ENCODE measurements at places on chromosomes 1 and 21.

GRCh38 chr1:157773493-157774350, 3.2 kb downstream of the FCRL2 start:
- H3K4me3 ChIP-seq: no peak overlapping the region
- H3K36me3 ChIP-seq: no peaks in the 10 kb centered on the region
- no peak for DNase-seq
- peaks cover 22% of the 10 kb centered on the region for H3K27me3 ChIP-seq
- no peaks in the 10 kb centered on the region for H3K4me1 ChIP-seq

DNA sequence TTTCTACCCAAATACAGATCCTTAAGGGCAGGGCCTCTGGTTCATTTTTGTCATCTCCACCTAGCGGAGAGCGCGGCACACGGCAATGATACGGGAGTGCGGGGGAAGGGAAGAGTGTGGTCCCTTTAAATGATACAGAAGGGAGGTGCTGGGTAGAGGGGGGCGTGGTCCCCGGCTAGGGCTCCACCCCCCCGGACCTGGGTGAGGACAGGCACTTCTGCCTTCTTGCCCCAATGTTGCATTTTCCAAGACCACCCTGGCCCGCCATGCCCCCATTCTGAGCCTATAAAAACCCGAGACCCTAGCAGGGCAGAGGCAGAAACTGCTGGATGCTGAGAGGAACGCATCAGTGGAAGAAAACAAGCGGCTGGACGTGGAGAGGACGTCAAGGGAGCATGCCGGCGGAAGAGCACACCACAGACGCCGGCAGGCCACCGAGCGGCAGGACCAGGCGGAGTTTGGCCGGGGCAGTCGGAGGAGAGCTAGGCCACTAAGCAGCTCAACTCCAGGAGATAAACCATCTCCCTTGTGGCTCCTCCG, 30.0 kb downstream of the LRRC3 start:
- H3K4me3 ChIP-seq: peak overlapping the region; percentile 96
- no peaks in the 10 kb centered on the region for H3K27me3 ChIP-seq
- H3K27ac ChIP-seq: peak overlapping the region; percentile 54
- H3K4me1 ChIP-seq: peaks cover 11% of the 10 kb centered on the region

GRCh38 chr1:205324781-205325180, 3.2 kb upstream of the NUAK2 start:
- peak overlapping the region; percentile 80 for H3K4me3 ChIP-seq
- H3K27ac ChIP-seq: peak overlapping the region; percentile 14
- H3K27me3 ChIP-seq: no peaks in the 10 kb centered on the region
- peaks cover 32% of the 10 kb centered on the region for H3K4me1 ChIP-seq
- no peak for DNase-seq

DNA sequence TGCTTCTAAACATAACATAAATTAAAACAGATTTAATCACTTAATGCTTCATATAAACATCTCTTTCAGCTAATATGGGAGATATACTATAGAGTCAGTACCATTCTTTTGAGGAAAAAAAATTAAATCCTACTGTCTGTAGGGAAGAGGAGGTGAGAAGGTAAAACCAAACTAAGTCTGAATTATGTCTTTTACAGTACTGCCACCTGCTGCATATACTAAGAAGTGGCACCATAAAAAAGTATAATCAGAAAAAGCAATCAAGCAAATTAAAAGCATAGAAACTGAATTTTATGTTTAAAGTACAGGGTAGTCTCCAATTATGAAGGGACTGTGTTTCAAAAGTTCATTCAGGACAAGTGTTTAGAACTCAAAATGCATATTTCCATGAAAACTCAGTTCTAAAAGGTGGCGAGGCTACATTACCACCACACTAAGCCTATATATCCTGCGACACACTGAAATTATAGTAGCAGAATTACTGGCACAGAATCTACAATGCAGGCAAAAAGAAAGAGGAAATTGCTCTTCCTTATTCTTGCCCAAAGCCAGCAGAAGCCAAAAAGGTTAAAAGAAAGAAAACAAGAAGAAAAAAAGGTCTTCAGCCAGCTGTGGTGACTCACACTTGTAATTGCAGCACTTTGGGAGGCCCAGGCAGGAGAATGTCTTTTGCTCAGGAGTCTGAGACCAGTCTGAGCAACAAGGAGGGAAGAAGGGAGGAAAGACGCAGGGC, 9.0 kb downstream of the NSL1 start:
- H3K36me3 ChIP-seq: peaks cover 25% of the 10 kb centered on the region
- no peaks in the 10 kb centered on the region for H3K4me1 ChIP-seq
- DNase-seq: no peak
- no peak overlapping the region for H3K27ac ChIP-seq
- peak overlapping the region; percentile 52 for H3K4me3 ChIP-seq

- H3K36me3 ChIP-seq: no peaks in the 10 kb centered on the region
- H3K4me1 ChIP-seq: no peaks in the 10 kb centered on the region
- no peak for DNase-seq
- H3K27me3 ChIP-seq: peaks cover 6% of the 10 kb centered on the region
Observed at GRCh38 chr21:29979043-29979442, 39.2 kb upstream of the GRIK1 start.

- H3K27ac ChIP-seq: no peak overlapping the region
- H3K27me3 ChIP-seq: no peaks in the 10 kb centered on the region
- no peak for DNase-seq
Observed at GRCh38 chr1:42674682-42675081, 7.5 kb upstream of the YBX1 start.

GRCh38 chr1:173014160-173014559, 36.6 kb downstream of the TNFSF18 start:
- H3K4me3 ChIP-seq: no peak overlapping the region
- H3K36me3 ChIP-seq: no peaks in the 10 kb centered on the region
- no peaks in the 10 kb centered on the region for H3K27me3 ChIP-seq
- no peak for DNase-seq
- no peak overlapping the region for H3K27ac ChIP-seq

- peaks cover 20% of the 10 kb centered on the region for H3K36me3 ChIP-seq
- DNase-seq: no peak
- H3K4me1 ChIP-seq: peaks cover 15% of the 10 kb centered on the region
- no peak overlapping the region for H3K4me3 ChIP-seq
- no peaks in the 10 kb centered on the region for H3K27me3 ChIP-seq
- H3K27ac ChIP-seq: no peak overlapping the region
Observed at GRCh38 chr21:25871566-25871965, 136.8 kb downstream of the GABPA start.

GRCh38 chr1:220700556-220701179, 10.5 kb downstream of the C1orf115 start:
- no peaks in the 10 kb centered on the region for H3K36me3 ChIP-seq
- H3K4me1 ChIP-seq: peaks cover 9% of the 10 kb centered on the region
- no peaks in the 10 kb centered on the region for H3K27me3 ChIP-seq
- no peak overlapping the region for H3K27ac ChIP-seq

GRCh38 chr1:205271277-205271676, 43.5 kb downstream of the TMCC2 start:
- no peak for DNase-seq
- no peak overlapping the region for H3K27ac ChIP-seq
- peaks cover 37% of the 10 kb centered on the region for H3K4me1 ChIP-seq
- no peaks in the 10 kb centered on the region for H3K27me3 ChIP-seq

- DNase-seq: no peak
- no peaks in the 10 kb centered on the region for H3K36me3 ChIP-seq
- no peak overlapping the region for H3K4me3 ChIP-seq
- H3K27me3 ChIP-seq: peaks cover 15% of the 10 kb centered on the region
- H3K27ac ChIP-seq: no peak overlapping the region
Observed at GRCh38 chr1:25055324-25055780, 125.3 kb upstream of the RUNX3 start.

GRCh38 chr1:167209044-167209443, 11.6 kb upstream of the POU2F1 start:
- H3K36me3 ChIP-seq: peaks cover 10% of the 10 kb centered on the region
- no peaks in the 10 kb centered on the region for H3K27me3 ChIP-seq

DNA sequence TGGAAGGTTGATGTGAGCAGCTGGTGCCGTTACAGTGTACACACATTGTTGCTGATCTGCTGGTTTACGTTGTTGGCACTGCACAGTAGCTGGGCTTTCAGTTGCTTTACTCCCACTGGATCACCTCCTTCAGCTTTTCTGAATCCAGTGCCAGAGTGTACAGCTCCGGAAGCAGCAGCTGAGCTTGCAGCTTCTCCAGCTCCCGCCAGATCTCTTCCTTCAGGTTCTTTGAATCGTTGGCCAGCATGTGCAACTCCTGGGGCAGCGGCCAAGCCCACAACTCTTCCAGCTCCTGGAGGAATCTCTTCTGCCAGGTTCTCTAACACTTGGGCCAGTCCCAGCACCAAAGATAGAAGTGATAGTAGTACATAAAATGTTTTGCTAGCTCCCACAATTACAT, 149.7 kb upstream of the RRP15 start:
- H3K27me3 ChIP-seq: no peaks in the 10 kb centered on the region
- DNase-seq: no peak
- no peak overlapping the region for H3K27ac ChIP-seq
- H3K4me3 ChIP-seq: no peak overlapping the region
- H3K4me1 ChIP-seq: no peaks in the 10 kb centered on the region

GRCh38 chr1:65398083-65398482, 22.4 kb upstream of the LEPR start:
- no peak overlapping the region for H3K27ac ChIP-seq
- DNase-seq: no peak
- H3K4me1 ChIP-seq: no peaks in the 10 kb centered on the region
- H3K27me3 ChIP-seq: no peaks in the 10 kb centered on the region

DNA sequence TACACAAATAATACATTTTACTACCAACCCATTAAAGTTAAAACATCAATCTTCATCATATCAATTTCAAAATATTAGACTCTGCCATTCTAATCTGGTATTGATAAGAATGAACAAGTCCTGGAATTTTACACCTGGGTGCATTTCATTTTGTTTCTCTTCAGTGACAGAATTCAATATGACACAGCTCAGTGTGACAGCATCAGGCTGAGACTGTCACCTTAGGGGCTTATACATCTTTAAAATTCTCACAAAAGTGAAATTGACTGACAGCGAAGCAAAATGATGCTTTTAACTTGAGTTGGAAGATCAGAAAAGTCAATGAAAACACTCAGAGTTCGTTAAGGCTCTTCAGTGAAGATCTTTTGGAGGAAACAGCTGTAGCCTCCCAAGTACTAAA, 213.0 kb downstream of the DAB1 start:
- DNase-seq: no peak
- no peaks in the 10 kb centered on the region for H3K27me3 ChIP-seq
- H3K36me3 ChIP-seq: peaks cover 2% of the 10 kb centered on the region
- peaks cover 41% of the 10 kb centered on the region for H3K4me1 ChIP-seq
- H3K27ac ChIP-seq: no peak overlapping the region
- no peak overlapping the region for H3K4me3 ChIP-seq

DNA sequence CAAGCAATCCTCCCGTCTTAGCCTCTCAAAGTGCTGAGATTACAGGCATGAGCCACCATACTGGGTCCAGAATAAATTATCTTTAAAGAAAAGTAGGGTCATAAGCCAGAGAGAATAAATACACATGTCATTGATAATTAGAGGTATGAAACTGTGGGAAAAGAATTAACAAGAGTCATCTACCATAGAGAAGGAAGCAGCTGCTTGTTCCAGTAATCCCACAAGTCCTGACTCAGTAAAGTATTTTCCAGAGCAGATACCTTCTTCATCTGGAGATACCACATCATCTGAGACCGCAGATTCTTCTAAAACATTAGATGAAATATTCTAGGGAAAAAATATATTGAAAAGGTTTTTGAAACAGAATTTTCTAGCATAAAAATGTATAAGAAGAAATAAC, 55.7 kb downstream of the USP1 start:
- H3K4me1 ChIP-seq: no peaks in the 10 kb centered on the region
- DNase-seq: no peak
- H3K4me3 ChIP-seq: no peak overlapping the region
- peaks cover 9% of the 10 kb centered on the region for H3K36me3 ChIP-seq
- H3K27me3 ChIP-seq: no peaks in the 10 kb centered on the region
- H3K27ac ChIP-seq: no peak overlapping the region

DNA sequence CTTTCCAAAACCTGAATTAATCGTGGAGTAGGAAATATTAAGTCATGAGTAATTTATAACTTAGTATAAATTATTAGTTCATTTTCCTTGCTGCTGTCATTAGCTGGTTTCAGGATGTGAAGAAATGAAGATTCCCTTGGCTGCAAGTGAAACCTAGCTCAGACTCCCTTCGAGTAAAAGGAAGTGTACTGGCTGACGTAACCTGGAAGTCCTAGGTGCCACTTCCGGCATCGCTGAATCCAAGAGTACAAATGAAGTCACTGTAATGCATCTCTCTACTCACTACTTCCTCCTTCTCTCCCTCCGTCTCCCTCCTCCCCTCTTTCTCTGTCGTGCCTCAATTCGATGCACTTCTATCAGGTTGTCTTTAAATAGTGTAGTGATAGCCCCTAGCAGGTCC, 28.8 kb downstream of the ZP4 start:
- H3K4me3 ChIP-seq: no peak overlapping the region
- DNase-seq: no peak
- H3K4me1 ChIP-seq: peaks cover 8% of the 10 kb centered on the region
- no peaks in the 10 kb centered on the region for H3K27me3 ChIP-seq
- no peak overlapping the region for H3K27ac ChIP-seq

DNA sequence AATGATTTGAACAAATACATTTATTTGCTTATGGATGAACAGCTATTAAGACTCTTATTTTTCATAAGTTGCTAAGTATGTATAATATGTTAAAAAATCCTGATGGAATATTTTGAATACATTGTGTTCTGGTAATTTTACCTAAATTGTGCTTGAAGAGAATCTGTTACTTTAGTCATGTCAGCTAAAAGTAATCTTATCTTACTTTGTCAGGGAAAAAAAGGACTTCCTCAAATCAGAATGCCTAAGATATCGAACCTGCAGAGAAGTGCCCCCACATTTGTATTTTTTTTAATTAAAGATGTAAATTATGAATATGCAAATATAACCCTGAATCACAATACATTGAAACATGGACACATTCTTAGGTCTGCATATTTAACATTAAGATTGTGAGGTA, 1331.7 kb downstream of the MRPL39 start:
- no peaks in the 10 kb centered on the region for H3K4me1 ChIP-seq
- H3K27ac ChIP-seq: no peak overlapping the region
- no peaks in the 10 kb centered on the region for H3K36me3 ChIP-seq
- DNase-seq: no peak

GRCh38 chr21:37281579-37281978, 14.4 kb upstream of the VPS26C start:
- no peak for DNase-seq
- H3K27me3 ChIP-seq: peaks cover 12% of the 10 kb centered on the region
- H3K4me1 ChIP-seq: peaks cover 6% of the 10 kb centered on the region
- no peaks in the 10 kb centered on the region for H3K36me3 ChIP-seq
- H3K4me3 ChIP-seq: no peak overlapping the region

DNA sequence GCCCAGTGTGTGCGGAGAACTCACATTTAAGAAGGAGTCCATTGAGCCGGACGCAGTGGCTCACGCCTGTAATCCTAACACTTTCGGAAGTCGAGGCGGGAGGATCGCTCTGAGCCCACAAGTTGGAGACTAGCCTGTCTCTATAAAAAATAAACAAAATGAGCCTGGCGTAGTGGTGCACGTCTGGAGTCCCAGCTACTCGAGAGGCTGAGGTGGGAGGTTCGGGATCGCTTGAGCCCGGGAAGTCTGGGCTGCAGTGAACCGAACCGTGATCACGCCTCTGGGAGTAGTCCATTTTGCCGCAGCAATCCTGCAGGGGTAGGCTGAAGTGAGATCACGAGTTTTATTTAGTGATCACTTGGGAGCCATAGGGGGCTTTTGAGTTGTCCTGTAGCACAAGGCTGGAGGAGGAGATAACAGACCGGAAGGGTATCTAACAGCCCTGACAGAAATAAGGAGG, 497 bp upstream of the FUCA1 start:
- H3K4me3 ChIP-seq: peak overlapping the region; percentile 86
- H3K4me1 ChIP-seq: peaks cover 13% of the 10 kb centered on the region
- DNase-seq: no peak
- peaks cover 46% of the 10 kb centered on the region for H3K27me3 ChIP-seq
- H3K36me3 ChIP-seq: no peaks in the 10 kb centered on the region
- no peak overlapping the region for H3K27ac ChIP-seq

- no peak for DNase-seq
- no peak overlapping the region for H3K4me3 ChIP-seq
- no peaks in the 10 kb centered on the region for H3K27me3 ChIP-seq
- peak overlapping the region; percentile 53 for H3K27ac ChIP-seq
- H3K4me1 ChIP-seq: peaks cover 16% of the 10 kb centered on the region
- H3K36me3 ChIP-seq: no peaks in the 10 kb centered on the region
Observed at GRCh38 chr21:39137248-39138178, 45.7 kb downstream of the PSMG1 start.

All from neural crest cell (in vitro differentiated cells).